ENCODE measurements at places on chromosomes 6 and 20. TPM values are rescaled to one million over a fixed set of nuclear protein-coding genes. Genes with fewer than 3 reads are reported as not detected.

- no peak for DNase-seq
Measured at GRCh38 chr6:124027392-124027791, 223.7 kb downstream of the NKAIN2 start.

The MOG gene
- not detected for total RNA-seq

DNA sequence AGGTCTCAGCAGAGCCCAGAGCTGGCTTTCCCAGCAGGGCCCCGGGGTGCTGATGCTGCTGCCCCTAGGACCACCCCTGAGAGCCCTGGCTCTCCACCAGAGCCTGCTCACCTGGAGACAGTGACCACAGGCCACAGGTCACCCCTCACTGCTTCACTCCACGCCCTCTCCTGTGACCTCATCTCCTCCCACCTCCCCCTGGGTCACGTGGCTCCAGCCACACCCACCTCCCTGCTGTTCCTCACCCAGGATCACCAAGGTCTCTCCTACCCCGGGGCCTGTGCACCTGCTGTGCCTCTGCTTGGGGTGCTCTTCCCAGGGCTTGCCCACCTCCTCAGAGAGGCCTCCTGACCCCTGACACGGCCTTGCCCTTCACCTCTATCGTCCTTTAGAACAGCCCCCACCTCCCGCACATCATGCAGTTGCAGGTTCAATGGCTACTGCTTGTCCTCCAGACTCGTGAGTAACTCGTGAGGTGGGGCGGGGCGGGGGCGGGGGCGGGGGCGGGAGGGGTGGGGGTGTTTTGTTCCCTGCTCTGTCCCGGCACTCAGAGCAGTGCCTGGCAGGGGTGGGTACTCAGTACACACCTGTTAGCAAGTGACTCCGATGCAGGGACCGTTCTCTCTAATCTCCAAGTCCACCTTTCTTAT, 468.0 kb downstream of the PREX1 start:
- DNase-seq: no peak

The RAMACL gene
- total RNA-seq: 0.27 TPM

DNA sequence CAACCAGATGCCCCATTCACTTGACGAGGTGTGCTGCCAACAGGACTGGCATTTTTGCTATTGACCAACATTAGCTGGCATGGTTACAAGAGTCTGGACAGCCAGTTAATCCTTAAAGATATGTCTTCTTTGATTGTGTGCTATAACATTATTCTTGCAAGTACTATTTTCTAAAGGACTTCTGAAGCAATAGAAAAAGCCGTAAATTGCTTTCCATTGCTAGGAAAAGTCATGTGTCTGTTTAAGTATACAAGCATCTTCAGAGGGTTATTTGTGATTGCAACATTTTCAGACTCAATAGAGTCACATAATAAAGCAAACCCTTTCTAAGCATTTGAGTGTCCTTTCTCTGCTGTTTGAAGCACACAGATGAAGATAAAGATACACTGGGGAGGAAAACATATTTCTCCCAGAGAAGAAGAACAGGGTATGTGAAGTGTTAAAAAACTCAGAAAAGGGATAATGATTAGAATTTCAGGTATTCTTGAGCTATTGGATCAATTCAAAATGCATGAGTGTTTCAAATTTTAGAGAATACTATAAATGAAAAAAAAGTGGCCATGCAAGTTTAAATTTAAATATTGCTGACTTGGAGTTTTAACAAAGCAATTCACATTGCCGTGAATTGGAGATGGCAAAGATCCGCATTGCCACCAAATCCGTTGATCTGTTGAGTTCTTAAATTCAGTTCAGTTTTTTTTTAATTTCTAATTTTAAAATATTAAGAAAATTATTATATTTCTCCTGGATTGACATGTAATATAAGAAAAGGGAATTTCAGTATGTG, 191.7 kb upstream of the MAP3K7 start:
- no peak for DNase-seq

DNA sequence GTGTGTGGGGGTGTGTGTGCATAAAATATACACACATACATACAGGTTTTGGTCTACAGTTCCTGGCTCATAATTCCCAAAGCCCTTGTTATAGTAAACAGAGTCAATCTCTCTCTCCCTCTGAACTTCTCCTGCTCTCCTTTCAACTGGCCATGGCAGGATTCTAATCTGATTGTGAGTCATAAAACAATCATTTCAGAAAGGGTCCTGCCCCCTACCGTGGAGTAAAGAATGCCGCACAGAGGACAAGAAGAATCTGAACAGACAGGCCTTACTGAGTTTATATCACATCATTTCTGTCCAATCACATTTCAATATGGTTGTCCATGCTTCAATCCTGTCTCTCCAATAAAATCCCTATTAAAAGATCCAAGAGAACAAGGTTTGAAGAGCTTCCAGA, 416.9 kb downstream of the FRK start:
- peak; percentile 52 for DNase-seq

The SERPINB1 gene
- total RNA-seq: 3.9 TPM

DNA sequence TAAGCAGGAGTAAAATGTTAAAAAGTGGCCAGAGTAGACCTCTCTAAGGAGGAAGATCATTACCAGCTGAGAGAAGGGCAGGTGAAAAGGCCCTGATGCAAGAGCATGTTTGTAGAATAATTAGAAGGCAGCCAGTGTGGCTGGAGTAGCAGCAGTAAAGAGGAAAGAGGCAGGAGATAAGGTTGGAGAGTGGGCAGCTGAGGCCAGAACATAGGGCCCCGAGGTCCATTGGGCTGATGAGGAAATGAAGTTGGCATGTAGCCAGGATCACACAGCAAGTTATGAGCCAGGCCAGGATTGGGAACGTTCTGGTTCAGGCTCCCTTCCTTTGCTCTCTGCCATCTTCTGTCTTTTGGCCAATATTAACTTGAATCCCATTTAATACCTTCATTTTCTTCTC, 51.6 kb downstream of the RALY start:
- DNase-seq: peak; percentile 18

DNA sequence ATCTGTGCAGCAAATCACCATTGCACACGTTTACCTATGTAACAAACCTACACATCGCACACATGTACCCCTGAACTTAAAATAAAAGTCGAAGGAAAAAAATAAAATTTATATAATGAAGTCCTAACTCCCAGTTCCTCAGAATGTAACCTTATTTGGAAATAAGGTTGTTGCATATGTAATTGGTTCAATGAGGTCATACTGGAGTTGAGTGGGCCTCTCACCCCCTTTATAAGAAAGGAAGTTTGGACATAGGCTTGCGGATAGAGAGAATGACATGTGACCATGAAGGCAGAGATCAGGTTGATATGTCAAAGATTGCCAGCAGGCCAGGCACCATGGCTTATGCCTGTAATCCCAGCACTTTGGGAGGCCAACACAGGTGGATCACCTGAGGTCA, 16.1 kb upstream of the ZBTB22 start:
- no peak for DNase-seq

DNA sequence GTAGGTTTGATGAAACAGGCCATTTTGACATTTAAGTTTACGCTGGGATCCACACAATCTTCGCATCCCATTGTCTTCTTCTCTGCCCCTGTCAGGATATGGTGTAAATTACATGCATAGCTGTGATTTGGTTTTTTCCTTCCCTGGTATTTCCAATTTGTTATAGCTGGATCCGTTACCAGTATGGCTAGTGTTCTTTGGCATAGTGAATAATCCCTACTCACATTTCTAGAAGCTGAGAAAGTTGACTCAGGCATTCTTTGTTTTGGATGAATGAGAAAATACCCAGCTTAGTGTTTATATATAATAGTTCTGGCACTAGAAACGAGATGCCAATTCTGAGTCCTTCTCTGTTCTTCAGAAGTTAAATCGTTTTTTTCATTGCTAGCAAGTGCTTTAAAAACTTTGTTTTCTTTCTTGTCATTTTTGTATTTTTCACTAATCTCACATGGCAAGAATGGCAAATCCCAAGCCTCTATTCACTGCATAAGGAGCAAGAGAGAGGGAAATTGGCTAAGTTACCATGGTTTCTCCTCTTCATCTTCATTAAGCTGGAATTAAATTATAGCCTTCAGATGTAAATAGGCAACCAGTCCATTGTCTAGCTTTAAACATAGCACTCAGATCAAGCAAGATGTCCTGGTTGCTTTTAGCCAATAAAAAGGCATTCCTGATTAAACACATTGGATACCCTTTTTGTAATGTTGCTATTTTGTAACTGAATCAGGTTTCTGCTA, 91.9 kb upstream of the LAMP5 start:
- DNase-seq: no peak

- no peak for DNase-seq
Measured at GRCh38 chr6:116221911-116222310, 32.0 kb downstream of the TSPYL4 start.
